ENCODE measurements at places on chromosomes 4 and X. TPM values are rescaled to one million over a fixed set of nuclear protein-coding genes. Genes with fewer than 3 reads are reported as not detected.

The NLGN4X gene
- not detected for total RNA-seq

The GPC3 gene
- total RNA-seq = 1.3 TPM

GRCh38 chrX:13380211-13380610 lies 60.4 kb upstream of the ATXN3L start:
- no peak for DNase-seq

The AFM gene
- total RNA-seq = not detected

The NSUN7 gene
- 7.3 TPM for total RNA-seq

The TMEM131L gene
- 4.6 TPM for total RNA-seq

The ARHGAP24 gene
- total RNA-seq = 0.50 TPM

The MAGEA2 gene
- total RNA-seq = not detected

DNA sequence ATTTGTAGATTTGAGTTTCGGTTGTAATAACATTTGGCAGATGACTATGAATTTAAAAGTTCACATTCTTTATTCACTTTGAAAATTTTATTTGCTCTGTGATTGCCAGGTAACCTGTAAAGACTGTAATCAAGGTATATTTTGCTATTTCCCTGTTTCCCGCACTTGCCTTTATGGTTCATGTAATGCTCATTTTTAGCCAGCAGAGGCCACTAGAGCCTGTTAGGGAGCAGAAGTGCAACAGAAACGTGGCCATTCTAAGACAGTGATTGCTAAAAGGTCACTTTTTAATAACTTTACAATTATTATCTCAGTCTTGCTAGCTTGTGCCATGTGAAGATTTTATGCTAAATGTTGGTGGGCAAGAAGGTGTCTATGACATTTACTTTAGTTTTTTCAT lies 12.4 kb downstream of the YIPF6 start:
- peak; percentile 78 for DNase-seq

The DKK2 gene
- total RNA-seq = not detected

GRCh38 chrX:10513974-10514373 lies 106.4 kb downstream of the MID1 start:
- DNase-seq = no peak

- DNase-seq = no peak
Observed at GRCh38 chr4:164734484-164734883, 19.4 kb upstream of the SMIM31 start.

The ARAP2 gene
- 10.7 TPM for total RNA-seq

The VCX3B gene
- not detected for total RNA-seq

- DNase-seq = no peak
Observed at GRCh38 chr4:5019274-5019673, at the start of gene CYTL1. Gene CYTL1 (minus strand): TSS chr4:5019458. CDS start chr4:5019445, 13 bp downstream.

The AMOT gene
- 0.13 TPM for total RNA-seq

The COX7B gene
- total RNA-seq = 371 TPM

The GIMD1 gene
- not detected for total RNA-seq

GRCh38 chrX:16251782-16252181 lies 84.5 kb downstream of the MAGEB17 start:
- no peak for DNase-seq

The PRDX4 gene
- total RNA-seq = 89.7 TPM

The SLC4A4 gene
- 1.4 TPM for total RNA-seq

The FREM3 gene
- total RNA-seq = not detected

DNA sequence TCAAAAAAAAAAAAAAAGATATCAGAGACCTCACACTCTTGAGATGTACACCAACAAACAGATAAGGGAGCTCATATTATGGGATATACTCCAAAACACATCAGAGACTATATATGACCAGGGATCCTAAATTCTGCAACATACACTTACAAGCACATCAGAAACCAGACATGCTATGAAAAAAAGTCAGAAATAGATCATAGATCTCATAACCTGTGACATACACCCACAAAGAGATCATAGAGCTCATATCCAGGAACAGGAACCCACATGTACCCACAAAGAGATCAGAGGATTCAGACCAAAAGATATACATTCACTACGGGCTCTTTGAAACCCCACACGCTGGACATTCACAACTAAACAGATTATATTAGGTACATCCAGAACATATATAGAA lies 30.1 kb downstream of the SUV39H1 start:
- DNase-seq = no peak

Measured in HT-29 (cell line).